Effector memory CD4-positive, alpha-beta T cell (primary cell): ENCODE measurements at places on chromosomes 13 and 19.

DNA sequence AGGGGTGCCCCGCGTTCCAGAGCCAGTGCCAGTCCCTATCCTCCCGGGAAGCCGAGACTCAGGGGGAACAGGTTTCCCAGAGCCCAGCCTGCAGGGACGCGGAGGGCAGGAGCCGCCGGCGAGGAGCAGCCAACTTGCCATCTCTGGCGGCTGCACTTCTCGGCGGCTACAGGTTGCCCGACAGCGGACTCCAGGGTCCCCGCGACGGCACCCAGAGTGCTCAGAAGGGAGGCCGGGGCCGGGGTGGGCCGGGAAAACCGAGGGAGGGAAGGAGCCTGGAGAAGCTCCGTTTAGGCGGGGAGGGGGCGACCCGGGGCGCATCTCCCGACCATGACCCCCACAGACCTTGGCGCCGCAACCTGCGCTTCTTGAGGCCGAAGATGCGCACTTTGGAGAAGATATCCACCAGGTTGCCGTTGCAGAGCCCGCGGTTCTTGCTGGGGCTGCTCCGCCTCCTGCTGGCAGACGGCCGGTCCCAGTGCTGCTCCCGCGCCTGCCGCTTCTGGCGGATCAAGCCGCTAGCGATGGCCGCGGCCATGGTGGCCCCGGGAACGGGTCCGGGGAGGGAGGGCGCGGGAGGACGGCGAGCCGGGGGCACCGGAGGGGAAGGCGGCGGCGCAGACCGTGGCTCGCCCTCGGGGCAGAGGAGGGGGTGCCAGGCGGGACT is 463.8 kb downstream of the ITGBL1 start:
- no peaks in the 10 kb centered on the region for H3K36me3 ChIP-seq
- DNase-seq: no peak
- H3K27ac ChIP-seq: no peak overlapping the region
- no peak overlapping the region for H3K4me3 ChIP-seq

DNA sequence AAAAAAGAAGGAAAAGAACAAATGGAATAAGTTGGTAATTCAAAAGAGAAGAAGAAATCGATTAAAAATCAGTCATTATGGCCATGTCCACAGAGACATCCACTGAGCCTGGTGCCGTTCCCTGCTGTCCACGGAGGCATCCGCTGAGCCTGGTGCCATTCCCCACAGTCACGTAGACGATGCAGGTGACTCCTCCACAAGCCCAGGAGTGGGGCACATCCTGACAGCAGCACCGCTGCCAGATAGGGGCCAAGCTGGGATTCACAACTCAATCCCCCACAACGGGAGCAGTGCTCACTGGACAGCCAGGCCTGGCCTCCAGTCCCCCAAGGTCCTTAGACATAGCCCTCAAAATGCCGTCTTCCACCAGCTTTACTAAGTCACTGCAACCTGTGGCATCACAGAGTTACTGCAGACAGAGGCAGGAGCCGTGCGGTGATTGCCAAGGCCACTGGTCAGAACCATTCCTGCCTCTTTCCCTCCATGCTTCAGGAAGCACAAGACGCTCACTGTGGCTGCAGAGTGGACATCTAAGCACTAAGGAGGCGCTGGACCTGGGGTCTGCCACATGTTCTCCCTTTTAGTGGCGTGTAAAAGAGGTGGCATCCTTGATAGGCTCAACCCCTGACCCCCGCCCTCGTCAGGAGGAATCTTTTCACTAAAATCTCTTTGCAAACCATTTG is 131.5 kb upstream of the SPACA7 start:
- no peak overlapping the region for H3K27ac ChIP-seq
- no peaks in the 10 kb centered on the region for H3K4me1 ChIP-seq
- DNase-seq: no peak
- H3K36me3 ChIP-seq: no peaks in the 10 kb centered on the region

DNA sequence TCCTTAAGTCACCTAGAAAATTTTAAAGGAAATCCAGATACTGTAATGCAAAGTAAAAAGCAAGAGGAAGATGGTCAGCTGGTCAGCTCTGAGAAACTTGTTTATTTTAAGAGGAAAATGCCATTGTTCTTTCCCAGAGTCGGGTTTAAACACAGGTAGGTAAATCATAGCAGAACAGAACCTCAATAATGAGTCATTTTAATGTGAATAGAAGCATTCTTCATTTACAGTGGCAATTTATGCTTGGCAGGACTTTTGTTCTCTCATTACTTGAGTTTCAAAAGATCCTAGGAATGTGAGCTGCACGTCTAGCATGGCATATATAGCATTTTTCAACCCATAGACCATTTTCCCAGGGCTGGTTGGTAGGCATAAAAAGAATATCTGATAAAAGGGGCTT is 132.3 kb downstream of the LIG4 start:
- H3K27me3 ChIP-seq: no peaks in the 10 kb centered on the region
- no peaks in the 10 kb centered on the region for H3K36me3 ChIP-seq
- H3K27ac ChIP-seq: no peak overlapping the region
- no peaks in the 10 kb centered on the region for H3K4me1 ChIP-seq

DNA sequence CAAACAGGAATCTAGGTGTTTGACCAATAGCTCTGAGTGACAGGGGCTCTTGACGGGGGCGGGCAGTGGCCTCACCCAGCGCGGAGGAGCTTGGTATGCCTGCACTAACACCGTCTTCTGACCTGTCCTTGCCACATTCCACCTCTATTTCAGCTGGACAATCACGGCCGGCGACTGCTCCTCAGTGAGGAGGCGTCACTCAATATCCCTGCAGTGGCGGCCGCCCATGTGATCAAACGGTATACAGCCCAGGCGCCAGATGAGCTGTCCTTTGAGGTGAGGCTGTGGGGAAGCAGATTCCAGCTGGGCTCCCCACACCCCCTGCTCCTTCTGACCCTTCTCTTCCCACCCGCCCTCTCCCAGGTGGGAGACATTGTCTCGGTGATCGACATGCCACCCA is 4.7 kb downstream of the ARHGAP33 start:
- no peak overlapping the region for H3K4me3 ChIP-seq
- no peak for DNase-seq
- H3K4me1 ChIP-seq: peaks cover 8% of the 10 kb centered on the region
- peaks cover 5% of the 10 kb centered on the region for H3K36me3 ChIP-seq
- no peak overlapping the region for H3K27ac ChIP-seq

- H3K4me1 ChIP-seq: peaks cover 8% of the 10 kb centered on the region
- no peaks in the 10 kb centered on the region for H3K36me3 ChIP-seq
- peaks cover 8% of the 10 kb centered on the region for H3K27me3 ChIP-seq
- no peak for DNase-seq
- no peak overlapping the region for H3K4me3 ChIP-seq
Measured at GRCh38 chr19:18401580-18402112, 4.2 kb upstream of the LRRC25 start.

DNA sequence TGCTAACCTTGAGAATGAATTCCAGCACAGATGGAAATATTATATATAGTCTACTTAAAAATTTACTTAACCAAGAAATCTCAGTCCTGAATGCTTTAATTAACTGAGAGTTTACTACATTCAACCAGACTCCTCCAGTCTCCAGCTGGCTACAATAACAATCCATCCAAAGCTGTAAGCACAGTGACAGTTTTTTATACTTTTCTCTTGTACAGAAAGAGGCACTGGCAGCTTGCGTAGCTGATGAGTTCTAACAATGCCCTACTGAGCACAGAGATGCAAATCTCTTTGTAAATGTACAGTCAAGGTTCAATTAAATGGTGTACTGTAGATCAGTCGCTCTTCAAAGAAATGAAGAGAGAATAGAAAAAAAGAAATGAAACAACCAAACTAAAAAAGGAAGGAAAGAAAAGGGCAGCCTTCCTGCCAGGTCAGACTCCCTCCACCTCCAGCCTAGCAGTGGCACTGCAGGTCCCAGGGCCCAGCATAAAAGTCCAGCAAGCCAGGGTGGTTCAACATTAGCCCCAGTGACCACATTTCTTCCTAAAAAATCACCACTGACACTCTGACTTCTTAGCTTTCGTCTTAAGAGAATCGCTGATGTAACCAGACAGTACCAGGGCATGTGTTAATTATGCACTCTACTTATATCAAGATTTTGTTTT is 88.4 kb downstream of the SACS start:
- DNase-seq: no peak
- no peaks in the 10 kb centered on the region for H3K27me3 ChIP-seq
- no peak overlapping the region for H3K4me3 ChIP-seq
- H3K36me3 ChIP-seq: peaks cover 51% of the 10 kb centered on the region
- no peak overlapping the region for H3K27ac ChIP-seq

DNA sequence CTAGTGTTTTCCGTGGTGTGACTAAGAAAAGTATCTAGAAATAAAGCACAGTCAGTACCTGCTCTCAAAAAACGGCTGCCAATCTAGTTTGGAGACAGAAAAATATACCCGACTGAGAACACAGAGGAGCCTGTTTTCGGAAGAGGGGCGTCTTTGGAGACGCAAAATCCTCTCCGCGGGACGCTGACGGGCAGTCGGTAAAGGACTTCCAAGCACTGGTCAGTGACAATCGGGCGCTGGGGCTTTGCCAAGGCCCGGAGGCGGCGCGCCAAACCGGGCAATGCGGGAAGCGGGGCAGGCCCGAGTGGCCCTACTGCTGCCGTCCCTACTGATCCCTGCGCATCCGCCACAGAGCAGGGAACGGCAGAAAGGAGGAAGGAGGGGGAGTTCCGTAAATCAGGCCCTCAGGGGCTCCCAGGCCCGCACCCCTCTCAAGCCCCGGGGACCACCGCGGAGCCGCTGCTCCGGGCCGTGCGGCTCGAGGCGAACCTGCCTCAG is 588 bp upstream of the DPY19L3 start:
- peak overlapping the region; percentile 84 for H3K4me3 ChIP-seq
- no peaks in the 10 kb centered on the region for H3K4me1 ChIP-seq
- peak overlapping the region; percentile 78 for H3K27ac ChIP-seq
- H3K27me3 ChIP-seq: no peaks in the 10 kb centered on the region

DNA sequence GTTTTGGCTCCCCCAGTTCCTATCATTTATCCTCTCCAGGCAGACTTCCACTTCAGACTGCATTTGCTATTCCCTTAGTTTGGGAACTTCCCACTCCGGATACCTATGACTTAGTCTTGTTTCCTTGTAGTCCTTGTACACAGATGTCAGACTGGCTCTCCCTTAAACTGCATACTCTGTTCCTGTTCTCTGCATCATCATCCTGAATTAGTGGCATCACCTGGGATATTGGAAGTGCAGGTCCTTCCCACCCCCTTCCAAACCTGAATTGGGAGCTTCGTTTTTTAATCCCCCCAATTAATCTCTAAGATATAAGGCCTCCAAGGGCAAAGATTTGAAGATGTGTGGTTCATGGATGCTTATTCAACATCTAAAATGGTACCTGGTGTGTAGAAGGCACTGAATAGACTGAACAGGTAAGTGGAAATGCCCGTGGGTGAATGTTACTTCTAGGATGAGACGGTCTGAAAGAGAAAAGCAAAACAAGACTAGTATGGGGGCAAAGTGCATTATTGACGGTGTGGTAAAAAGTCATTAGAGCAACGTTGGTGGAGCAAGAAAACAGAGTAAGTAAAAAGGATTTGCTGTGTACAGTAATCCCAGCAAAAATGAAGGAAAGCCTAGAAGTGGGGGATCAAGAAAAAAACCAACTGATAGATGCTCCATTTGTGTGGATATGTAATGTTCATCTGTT is 9.6 kb downstream of the MIR17HG start:
- H3K36me3 ChIP-seq: peaks cover 23% of the 10 kb centered on the region
- H3K4me3 ChIP-seq: no peak overlapping the region
- no peaks in the 10 kb centered on the region for H3K27me3 ChIP-seq
- DNase-seq: no peak

GRCh38 chr19:4502282-4503131 is 15.8 kb downstream of the PLIN4 start:
- no peaks in the 10 kb centered on the region for H3K27me3 ChIP-seq
- no peak overlapping the region for H3K4me3 ChIP-seq
- H3K4me1 ChIP-seq: no peaks in the 10 kb centered on the region
- DNase-seq: no peak

DNA sequence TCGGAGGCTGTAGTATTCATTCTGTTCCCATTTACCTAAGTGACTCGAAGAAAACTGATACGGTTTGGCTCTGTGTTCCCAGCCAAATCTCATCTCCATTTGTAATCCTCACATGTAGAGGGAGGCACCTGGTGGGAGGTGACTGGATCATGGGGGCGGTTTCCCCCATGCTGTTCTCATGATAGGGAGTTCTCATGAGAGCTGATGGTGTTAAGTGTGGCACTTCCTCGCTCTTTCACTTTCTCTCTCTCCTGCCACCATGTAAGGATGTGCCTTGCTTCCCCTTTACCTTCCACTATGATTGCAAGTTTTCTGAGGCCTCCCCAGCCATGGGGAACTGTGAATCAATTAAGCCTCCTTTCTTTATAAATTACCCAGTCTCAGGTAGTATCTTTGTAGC is 23.5 kb downstream of the SLAIN1 start:
- DNase-seq: no peak
- no peaks in the 10 kb centered on the region for H3K4me1 ChIP-seq
- no peaks in the 10 kb centered on the region for H3K27me3 ChIP-seq

DNA sequence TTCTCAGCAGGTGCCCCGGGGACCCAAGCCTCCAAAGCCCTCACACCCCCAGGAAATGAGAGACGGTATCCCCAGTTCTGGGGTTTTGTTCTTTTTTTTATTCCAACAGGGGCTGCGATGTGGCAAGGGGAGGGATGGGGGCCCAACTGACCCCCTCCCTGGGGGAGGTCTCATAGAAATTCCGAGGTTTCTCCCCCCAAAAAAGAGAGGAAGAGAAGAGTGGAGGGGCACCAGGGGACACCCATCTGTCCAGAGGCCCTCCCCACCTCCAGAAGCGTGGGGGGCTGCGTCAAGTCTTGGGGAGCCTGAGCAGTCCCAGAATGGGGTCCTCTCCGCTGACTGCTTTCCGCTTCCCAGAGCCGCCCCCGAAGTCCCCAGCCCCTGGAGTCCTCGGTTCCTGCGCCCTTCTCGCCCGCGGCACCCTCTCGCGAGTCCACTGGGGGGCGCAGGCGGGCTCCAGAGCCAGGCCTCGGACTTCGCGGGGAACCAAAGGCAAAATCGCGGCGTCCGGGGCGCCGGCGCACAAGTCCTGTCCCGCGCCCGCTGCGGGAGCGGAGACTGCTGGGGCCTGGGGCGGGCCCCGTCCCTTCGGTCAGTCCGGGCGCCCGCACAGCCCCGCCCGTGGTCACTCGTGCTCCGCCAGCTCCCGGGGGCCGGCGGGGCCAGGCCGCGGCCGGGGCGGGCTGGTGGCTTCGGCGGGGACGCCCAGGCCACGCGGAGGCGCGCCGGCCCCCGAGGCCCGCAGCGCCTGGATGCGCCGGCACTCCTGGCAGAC is 4.4 kb upstream of the ATP1A3 start:
- H3K4me3 ChIP-seq: no peak overlapping the region
- no peaks in the 10 kb centered on the region for H3K36me3 ChIP-seq
- H3K27ac ChIP-seq: no peak overlapping the region
- DNase-seq: no peak
- H3K4me1 ChIP-seq: peaks cover 16% of the 10 kb centered on the region
- peaks cover 32% of the 10 kb centered on the region for H3K27me3 ChIP-seq
